ENCODE measurements at places on chromosomes 7 and 10.

- no peak for DNase-seq
Observed at GRCh38 chr7:30142710-30143109, 7.9 kb downstream of the MTURN start.

GRCh38 chr10:54728511-54728910, 72.5 kb downstream of the PCDH15 start:
- no peak for DNase-seq

- no peak for DNase-seq
Observed at GRCh38 chr7:74499835-74500388, 46.2 kb downstream of the GTF2IRD1 start.

GRCh38 chr7:120030876-120031275, 242.1 kb upstream of the KCND2 start:
- no peak for DNase-seq

GRCh38 chr7:88003581-88003980, 69.5 kb downstream of the ADAM22 start:
- no peak for DNase-seq

DNA sequence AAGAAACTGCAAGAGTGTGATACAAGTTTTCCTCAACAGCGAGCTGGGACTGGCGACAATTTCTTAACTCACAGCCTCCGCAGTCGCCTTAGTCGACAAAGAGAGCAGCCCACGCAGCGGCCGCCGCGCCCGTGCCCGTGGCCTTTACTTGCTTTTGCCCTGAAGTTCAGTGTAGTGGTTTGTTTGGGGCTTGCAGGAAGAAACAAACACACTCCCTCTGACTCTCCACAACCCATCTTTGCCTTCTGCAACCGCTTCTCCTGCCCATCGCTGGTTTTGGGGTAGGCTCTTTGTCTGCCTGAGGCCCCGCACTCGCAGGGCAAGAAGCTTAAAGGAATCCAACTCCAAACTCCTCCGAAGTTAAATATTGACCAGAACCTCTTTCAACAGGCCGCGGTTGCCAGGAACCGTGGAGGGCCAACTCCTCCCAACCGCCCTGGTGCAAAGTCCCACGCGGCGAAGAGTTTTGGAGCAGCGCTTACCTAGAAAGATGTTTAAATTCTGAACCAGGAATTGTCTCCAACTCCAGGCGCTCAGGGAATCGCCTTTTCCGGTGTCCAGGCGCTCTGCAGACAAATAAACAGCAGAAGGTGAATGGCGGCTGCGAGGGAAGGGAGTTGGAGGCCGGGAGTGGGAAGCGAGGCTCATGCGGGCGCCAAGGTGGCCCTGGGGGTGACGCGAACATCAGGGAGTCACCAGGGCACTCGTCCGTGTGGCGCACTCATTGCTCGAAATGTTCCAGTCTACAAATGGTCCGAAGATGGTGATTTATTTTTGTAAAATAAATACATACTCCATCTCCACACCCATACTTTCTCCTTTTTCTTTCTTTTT, 8.3 kb downstream of the HOXA4 start:
- DNase-seq: no peak

DNA sequence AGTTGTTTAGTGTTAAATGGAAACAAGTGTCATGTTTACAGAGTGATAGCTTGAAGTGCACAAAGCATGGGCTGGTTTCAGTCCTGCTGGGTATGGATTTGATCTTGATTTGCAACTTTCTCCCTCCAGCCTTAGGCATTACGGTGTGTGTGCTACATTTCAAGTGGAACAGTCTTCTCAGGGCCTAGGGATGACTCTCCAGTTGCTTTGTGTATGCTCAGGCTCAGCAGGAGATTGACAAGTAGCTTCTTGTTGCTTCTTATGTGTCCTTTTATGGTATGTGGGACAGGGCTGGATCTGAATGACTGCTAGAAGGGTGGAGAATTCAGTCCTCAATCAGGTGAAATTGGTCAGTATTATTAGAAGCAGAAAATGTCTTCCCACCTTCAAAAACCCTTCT, 51.3 kb upstream of the PLEKHA1 start:
- no peak for DNase-seq

DNA sequence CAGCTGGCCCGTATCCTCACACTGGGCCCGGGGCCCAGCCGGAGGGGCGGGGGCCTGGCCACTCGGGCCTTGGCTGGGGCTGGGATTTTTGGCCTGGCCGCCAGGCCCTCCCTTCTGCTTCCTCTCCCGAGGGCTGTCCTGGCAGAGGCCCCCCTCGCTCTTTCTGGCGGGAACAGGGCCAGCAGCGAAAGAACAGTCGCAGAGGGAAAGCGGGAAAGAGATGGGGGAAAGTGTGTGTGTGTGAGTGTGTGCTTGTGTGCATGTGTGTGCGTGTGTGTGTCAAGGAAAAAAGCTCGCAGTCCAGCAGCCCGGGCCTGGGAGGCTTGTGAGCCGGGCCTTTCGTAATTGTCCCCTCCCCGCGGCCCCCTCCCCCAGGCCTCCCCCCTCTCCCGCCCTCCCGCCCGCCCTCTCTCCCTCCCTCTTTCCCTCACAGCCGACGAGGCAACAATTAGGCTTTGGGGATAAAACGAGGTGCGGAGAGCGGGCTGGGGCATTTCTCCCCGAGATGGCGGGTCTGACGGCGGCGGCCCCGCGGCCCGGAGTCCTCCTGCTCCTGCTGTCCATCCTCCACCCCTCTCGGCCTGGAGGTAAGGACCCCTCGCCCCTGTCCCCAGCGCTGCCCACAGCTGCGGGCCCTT, at the start of gene ELN:
TSS of gene ELN (plus strand) at position 491 of the 638 bp plus-strand sequence. CDS start at position 506, 15 bp downstream.
- no peak for DNase-seq

DNA sequence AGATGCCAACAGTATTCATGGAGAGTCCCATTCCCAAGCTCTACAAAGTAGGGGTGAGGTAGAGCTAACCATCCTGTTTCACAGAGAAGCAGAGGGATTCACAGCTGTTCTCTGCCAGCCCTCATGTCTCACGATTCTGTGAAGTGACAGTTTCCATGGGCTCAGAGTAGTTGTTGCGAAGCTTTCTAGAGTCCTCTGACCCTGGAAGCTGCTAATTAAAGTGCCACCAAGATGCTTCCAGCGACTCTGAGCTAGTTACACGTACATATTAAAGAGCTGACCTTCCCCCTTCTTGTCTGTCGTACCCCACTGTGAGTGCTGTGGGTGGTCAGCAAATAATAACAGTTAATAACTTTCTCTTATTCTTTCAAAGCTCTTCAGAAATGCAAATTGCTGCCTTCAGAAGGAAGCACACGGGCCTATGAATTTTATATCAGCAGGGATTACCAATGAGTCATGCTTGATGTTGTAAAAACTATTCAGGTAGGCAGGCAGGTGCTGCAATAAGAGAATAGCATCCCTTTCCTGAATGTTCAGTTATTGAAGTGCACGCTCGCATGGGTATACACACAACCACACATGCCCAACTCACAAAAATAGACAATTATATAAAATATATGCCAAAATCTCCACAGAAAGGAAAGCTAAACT, 34.1 kb downstream of the DNAJB9 start:
- DNase-seq: no peak
